ENCODE measurements at places on chromosomes 4 and X.

GRCh38 chr4:176789955-176790354 is 2.8 kb downstream of the VEGFC start:
- no peak for DNase-seq

- no peak for DNase-seq
These were observed 104.9 kb downstream of the PCDH18 start for GRCh38 chr4:137427411-137427810.

DNA sequence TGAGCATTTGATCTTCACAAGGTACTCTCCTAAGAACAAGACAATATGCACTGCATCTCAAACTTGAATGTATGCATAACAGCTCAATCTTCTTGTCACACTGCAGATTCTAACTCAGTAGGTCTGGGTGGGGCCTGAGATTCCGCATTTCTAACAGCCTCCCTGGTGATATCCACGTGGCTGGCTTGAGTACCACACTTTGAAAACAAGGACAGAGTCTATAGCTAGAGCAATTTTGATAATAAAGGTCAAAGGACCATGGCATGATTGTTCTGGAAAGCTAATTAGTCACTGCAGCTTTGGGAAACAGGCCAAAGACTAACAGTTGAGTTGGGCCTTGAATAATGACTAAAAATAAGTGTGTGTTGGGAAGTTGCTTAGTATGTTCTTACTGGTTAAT is 213.3 kb downstream of the GBA3 start:
- no peak for DNase-seq

- no peak for DNase-seq
These were observed 5.6 kb downstream of the RHOH start for GRCh38 chr4:40202474-40202873.

- DNase-seq, result no peak
These were observed 388.0 kb downstream of the GPM6A start for GRCh38 chr4:175424111-175424510.

- DNase-seq, result no peak
These were observed 89.6 kb upstream of the MTM1 start for GRCh38 chrX:150478496-150479492.

DNA sequence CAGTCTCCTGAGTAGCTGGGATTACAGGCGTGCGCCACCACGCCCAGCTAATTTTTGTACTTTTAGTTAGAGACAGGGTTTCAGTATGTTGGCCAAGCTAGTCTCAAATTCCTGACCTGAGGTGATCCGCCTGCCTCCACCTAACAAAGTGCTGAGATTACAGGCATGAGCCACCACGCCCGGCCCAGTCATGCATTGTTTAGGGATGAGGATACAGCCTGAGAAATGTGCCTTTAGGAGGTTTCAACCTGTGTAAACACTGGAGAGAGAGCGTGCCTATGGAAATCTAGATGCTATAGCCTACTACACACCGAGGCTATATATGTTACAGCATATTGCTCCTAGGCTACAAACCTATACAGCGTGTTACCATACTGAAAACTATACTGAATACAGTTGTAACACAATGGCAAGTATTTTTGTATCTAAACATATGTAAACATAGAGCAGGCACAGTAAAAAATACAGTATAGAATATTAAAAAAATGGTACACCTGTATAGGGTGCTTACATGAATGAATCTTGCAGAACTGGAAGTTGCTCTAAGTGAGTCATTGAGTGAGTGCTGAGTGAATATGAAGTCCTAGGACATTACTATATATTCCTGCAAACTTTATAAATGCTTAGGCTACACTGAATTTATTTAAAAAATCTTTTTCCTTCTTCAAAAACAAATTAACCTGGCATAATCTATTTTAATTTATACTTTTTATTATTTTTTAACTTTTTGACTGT is 588.2 kb upstream of the ADGRL3 start:
- DNase-seq, result no peak

DNA sequence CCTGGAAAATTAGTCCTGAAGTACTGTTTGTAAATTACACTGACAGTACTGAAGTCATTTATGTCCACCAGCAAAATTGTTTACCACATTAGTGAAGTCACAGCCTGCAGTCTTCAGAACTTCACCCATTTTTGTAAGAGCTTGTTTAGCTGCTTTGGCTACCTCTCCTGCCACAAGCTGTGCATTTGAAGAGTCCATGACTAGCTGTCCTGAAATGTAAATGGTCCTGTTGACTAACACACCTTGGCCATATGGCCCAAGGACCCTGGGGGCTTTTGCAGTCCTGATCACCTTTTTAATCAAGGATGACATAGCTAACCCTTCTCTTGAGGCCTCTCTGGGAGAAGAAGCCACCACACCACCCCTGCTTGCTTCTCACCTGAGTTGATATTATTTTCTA is 21.4 kb upstream of the ZNF518B start:
- no peak for DNase-seq

DNA sequence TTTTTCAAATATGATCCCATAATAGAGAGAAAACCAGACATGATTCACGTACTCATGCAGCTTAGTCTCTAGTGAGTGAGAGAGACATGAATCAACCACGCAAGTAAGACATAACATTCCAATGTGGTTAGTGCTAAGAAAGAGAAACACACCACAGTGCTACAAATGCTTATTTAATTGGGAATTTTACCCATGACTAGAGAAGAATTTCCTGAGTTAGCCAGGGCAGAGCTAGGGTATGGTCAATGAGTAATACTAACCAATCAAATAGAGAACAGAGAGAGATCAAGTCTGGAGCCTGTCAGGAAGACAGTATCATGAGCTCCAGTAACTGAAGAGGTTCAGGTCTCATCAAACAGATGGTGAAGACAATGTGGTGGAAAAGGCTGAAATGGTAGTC is 495.2 kb downstream of the PDGFC start:
- no peak for DNase-seq

DNA sequence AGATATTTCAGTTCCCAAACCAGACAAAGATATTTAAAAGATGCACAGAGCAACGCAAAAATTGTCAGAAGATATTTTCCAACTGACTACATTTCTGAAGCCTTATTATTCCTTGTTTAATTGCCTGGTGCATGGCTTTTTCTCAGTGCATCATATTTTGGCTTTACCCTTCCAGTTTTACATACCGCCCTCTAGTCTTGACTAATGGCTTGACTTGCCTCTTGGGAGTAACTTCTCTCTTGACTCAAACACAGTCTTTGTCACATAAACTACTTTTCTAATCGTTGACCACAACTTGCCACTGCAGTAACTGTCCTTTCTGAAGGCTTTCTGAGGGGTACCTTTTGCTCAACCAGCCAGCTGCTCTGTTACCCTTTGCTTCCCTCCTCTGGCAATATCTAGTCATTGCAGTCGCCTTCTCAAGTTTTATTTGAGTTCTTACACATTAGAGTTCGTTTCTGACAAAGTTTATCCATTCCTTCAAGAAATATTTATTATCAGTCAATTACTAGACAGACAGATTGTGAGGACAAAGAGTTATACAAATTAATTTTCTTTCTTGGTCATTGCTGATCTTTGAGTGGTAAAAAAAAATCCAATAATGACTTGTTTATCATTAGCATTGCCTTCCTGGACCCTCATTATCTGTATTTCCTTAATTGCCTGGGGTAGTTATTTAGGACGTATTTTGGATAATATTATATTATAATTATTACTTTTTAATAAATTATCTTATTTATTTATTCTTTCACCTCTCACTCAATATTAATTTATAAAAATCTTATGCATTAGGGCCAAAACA is 506.9 kb upstream of the PCDH10 start:
- peak; percentile 14 for DNase-seq

GRCh38 chr4:133997436-133997835 is 204.2 kb downstream of the PABPC4L start:
- DNase-seq, result no peak

DNA sequence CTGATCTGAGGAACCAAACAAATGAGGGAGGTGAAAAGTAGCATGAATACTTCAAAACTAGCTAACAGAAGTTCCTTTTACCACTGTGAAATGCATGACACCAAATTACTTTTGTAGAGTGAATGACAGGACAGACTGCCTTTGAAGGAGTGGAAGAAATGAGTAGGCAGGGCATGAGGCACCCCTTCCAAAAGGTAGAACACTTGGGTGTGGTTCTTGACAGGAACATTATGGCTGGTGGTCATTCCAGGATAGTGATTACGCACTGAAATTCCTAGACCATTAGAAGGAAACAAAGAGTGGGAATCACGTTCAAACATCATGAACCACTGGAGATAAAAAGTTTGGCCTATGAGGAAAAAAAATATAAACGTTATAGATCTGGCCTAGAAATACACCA is 4.9 kb downstream of the HUWE1 start:
- DNase-seq, result no peak

- peak; percentile 74 for DNase-seq
These were observed 1.7 kb downstream of the FRAS1 start for GRCh38 chr4:78058591-78059523.

DNA sequence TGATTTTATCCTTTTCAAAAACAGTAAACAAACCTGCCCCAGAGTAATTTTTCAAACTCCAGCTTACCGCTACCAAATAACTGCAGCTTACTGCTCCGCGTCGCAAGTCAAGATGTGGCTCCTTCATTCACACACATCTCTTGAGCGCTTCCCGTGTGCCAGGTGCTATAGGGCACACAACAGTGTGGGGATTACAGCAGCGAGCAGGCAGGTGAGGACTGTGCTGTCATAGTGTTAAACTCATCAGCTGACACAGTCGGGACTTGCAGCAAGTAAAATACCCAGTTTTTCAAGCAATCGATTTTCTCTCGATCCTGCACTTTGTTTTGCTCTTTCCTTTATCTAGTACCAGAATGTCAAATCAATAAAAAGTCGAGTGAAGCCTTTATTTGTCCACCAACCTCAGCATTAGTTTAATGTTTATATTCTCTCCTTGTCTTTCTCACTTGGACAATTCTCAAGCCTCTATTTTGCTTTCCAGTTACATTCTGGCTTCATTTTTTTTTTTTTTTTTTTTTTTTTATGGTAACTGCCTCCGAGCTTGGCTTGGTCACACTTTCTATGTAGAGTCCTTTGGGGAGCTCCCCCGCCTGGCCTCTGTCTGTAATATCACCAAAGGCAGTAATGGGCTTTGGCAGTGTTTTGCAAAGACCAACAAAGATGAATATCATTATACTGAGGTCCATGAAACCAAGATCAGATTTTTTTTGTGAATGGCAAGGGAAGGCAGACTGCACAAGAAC is 8.3 kb upstream of the ASB5 start:
- peak; percentile 35 for DNase-seq

GRCh38 chr4:2166253-2166652 is 75.7 kb downstream of the HAUS3 start:
- DNase-seq, result no peak

- DNase-seq, result peak; percentile 75
These were observed 235.3 kb downstream of the TENM3 start for GRCh38 chr4:182478475-182478874.

DNA sequence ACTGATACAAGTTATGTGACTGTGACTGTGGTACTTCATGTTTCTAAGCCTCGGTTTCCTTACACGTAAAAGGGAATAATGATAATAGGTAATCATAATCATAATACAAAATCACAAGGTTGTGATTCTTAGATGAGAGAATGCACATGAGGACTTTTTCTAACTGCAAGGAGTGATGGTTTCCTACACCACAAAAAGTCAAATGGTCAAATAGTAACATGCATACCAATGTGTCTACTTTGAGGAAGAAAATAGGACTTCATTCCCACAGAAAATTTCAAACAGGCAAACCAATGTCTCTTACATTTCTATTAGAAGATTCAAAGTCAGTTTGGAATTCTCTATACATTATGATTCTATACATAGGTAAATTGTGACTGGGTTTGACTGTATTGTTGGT is 368.7 kb upstream of the FTHL17 start:
- no peak for DNase-seq

GRCh38 chr4:148074462-148074861 is 342.6 kb downstream of the ARHGAP10 start:
- no peak for DNase-seq

DNA sequence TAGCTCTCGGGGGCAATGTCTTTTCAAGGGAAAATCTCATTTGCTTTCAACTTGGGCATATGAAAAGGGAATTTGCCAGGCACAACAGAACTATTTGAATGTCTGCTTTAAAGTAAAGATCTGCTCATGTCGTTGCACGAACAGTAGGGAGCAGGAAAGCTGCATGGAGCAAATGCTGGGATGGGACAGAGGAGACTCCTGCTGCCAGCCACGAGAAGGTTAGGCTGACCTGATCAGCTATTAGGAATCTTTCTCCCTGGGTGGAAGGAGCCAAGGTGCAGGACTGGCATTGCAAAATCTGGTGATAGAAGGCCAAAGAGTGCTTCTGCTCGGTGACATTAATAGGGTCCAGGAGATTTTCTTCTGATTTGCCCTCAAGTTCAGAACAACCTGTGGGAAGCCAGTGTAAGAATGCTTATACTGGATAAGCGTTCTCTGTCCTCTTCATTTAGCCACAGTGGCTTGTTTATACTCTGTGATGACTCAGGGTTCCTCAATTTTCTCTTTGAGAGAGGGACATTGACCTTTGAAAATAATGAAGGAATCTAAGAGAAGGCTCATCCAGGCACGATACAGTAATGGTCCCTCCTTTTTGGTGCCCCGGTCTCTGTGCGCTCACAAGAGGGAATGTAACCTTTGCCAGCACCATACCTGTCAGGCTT is 22.9 kb downstream of the FHL1 start:
- DNase-seq, result no peak

DNA sequence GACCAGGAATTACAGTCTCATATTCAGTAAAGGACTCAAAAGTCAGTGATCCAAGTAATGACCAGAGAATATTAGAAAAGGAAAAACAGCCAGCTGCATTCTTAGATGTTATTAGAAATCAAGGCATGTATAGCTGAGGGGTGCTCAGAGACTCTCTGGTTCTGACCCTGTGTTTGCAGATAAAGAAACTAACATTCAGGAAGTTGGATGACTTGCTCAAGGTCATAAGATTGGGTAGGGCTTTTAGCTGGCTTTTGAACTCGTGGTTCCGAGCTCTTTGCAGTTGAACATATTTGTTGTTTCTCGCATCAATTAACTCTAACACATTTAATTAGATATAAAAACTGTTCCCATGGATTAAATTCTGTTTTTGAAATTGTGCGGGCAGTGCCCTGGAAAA is 62.5 kb upstream of the ENPP6 start:
- DNase-seq, result no peak

GRCh38 chr4:172962564-172963353 is 205.9 kb upstream of the GALNT7 start:
- DNase-seq, result peak; percentile 20

DNA sequence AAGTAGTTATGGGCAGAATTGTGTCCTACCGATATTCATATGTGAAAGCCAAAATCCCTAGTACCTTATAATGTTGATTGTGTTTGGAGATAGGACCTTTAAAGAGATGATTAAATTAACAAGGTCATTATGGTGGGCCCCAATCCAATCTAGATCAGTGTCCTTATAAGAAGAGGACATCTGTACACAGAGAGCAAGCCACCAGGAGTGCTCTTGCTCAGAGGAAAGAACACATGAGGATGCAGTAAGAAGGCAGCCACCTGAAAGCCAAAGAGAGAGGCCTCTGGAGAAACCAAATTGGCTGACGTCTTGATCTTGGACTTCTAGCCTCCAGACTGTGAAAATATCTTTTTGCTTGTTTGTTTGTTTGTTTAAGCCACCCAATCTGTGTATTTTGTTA is 1290.8 kb upstream of the PABPC4L start:
- DNase-seq, result no peak

All from NCI-H146 (cell line).